ENCODE measurements at places on chromosomes 1 and 21. TPM values are rescaled to one million over a fixed set of nuclear protein-coding genes. Genes with fewer than 3 reads are reported as not detected.

DNA sequence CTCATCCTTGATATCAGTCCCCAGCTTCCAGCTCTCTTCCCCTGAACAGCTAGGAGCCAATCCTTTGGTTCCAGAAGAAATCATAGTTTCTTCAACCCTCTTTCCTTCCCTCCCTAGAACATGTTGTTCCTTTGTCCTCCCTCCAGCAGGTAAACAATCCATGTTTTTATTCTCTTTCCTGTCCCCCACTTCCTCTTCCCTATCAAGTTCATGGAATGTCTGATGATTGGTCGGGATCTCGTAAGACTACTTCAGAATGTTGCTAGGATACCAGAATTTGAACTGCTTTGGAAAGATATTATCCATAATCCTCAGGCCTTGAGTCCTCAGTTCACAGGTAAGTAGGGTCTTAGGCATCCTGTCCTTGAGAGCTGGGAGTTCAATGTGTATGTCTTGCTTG, 23.1 kb upstream of the SLC27A3 start:
- no peak overlapping the region for H3K4me3 ChIP-seq
- no peaks in the 10 kb centered on the region for H3K27me3 ChIP-seq
- no peaks in the 10 kb centered on the region for H3K4me1 ChIP-seq
- DNase-seq, result no peak
- no peak overlapping the region for H3K27ac ChIP-seq

- no peak overlapping the region for H3K27ac ChIP-seq
- H3K36me3 ChIP-seq, result no peaks in the 10 kb centered on the region
- H3K27me3 ChIP-seq, result no peaks in the 10 kb centered on the region
- no peak for DNase-seq
- H3K4me3 ChIP-seq, result no peak overlapping the region
Measured at GRCh38 chr1:209880031-209880430, 52.3 kb downstream of the UTP25 start.

DNA sequence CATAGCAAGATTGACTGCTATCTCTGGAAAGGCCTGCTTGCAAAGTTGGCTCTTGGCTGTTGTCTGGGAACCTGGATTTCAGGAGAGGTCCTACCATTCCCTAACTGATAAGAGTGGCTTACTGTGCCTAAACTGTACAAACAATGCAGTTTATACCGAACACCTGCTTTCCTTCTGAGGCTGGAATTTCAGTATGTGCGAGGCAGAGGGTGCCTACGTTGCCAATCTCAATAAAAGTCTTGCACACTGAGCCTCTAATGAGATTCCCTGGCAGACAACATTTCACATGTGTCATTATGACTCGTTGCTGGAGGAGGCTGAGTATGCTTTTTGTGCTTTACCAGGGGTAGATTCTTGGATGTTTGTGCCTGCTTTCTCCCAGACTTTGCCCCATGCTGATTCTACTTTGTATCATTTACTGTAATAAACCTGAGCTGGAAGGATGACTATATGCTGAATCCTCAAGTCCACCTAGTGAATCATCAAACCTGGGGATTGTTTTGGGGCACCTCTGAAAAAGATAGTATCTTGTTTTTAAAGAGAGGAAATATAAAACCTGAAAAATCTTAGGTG, 58.9 kb upstream of the GNG4 start:
- H3K27ac ChIP-seq, result no peak overlapping the region
- H3K4me1 ChIP-seq, result peaks cover 15% of the 10 kb centered on the region
- no peaks in the 10 kb centered on the region for H3K27me3 ChIP-seq
- no peak overlapping the region for H3K4me3 ChIP-seq
- no peaks in the 10 kb centered on the region for H3K36me3 ChIP-seq
- no peak for DNase-seq

DNA sequence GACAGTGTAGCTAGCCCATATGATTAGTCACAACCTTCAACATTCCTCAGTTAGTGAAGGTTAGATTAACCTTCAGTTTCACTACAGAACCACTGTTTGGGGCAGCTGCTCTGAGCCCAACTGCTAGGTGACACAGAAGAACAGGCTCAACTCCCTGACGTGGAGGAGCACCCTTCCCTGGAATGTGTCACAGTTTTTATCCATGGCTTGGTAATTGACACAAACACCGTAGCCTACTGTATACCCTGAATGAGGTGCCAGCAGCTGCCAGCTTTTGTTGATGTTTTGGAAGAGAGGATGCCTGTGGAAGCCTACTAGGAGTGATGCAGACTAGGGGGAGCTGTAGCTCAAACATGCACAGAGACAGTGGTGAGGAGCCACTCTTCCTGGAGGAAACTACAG, 56.6 kb upstream of the CR2 start:
- H3K36me3 ChIP-seq, result no peaks in the 10 kb centered on the region
- H3K4me3 ChIP-seq, result no peak overlapping the region
- H3K4me1 ChIP-seq, result no peaks in the 10 kb centered on the region
- DNase-seq, result no peak
- no peak overlapping the region for H3K27ac ChIP-seq
- H3K27me3 ChIP-seq, result no peaks in the 10 kb centered on the region

GRCh38 chr1:56548571-56548970, 30.8 kb downstream of the PLPP3 start:
- H3K27me3 ChIP-seq, result no peaks in the 10 kb centered on the region
- no peaks in the 10 kb centered on the region for H3K36me3 ChIP-seq
- H3K4me3 ChIP-seq, result no peak overlapping the region
- no peak overlapping the region for H3K27ac ChIP-seq
- DNase-seq, result no peak
- peaks cover 38% of the 10 kb centered on the region for H3K4me1 ChIP-seq

GRCh38 chr1:62937634-62938296, 153.8 kb downstream of the ATG4C start:
- H3K27ac ChIP-seq, result no peak overlapping the region
- no peak overlapping the region for H3K4me3 ChIP-seq
- H3K4me1 ChIP-seq, result no peaks in the 10 kb centered on the region
- H3K27me3 ChIP-seq, result no peaks in the 10 kb centered on the region
- DNase-seq, result no peak

DNA sequence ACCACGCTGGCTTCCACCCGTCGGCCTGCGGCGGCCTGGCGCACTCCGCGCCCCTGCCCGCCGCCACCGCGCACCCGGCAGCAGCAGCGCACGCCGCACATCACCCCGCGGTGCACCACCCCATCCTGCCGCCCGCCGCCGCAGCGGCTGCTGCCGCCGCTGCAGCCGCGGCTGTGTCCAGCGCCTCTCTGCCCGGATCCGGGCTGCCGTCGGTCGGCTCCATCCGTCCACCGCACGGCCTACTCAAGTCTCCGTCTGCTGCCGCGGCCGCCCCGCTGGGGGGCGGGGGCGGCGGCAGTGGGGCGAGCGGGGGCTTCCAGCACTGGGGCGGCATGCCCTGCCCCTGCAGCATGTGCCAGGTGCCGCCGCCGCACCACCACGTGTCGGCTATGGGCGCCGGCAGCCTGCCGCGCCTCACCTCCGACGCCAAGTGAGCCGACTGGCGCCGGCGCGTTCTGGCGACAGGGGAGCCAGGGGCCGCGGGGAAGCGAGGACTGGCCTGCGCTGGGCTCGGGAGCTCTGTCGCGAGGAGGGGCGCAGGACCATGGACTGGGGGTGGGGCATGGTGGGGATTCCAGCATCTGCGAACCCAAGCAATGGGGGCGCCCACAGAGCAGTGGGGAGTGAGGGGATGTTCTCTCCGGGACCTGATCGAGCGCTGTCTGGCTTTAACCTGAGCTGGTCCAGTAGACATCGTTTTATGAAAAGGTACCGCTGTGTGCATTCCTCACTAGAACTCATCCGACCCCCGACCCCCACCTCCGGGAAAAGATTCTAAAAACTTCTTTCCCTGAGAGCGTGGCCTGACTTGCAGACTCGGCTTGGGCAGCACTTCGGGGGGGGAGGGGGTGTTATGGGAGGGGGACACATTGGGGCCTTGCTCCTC, 1.9 kb downstream of the OLIG2 start:
- no peak overlapping the region for H3K4me3 ChIP-seq
- no peak overlapping the region for H3K27ac ChIP-seq
- DNase-seq, result no peak
- H3K4me1 ChIP-seq, result peaks cover 6% of the 10 kb centered on the region
- H3K36me3 ChIP-seq, result no peaks in the 10 kb centered on the region
- H3K27me3 ChIP-seq, result no peaks in the 10 kb centered on the region

- no peaks in the 10 kb centered on the region for H3K36me3 ChIP-seq
- DNase-seq, result no peak
- H3K27me3 ChIP-seq, result no peaks in the 10 kb centered on the region
- H3K27ac ChIP-seq, result no peak overlapping the region
- no peaks in the 10 kb centered on the region for H3K4me1 ChIP-seq
Measured at GRCh38 chr1:6923416-6923815, 138.2 kb downstream of the CAMTA1 start.

- no peak for DNase-seq
- no peak overlapping the region for H3K4me3 ChIP-seq
- no peak overlapping the region for H3K27ac ChIP-seq
- no peaks in the 10 kb centered on the region for H3K36me3 ChIP-seq
- no peaks in the 10 kb centered on the region for H3K27me3 ChIP-seq
- H3K4me1 ChIP-seq, result no peaks in the 10 kb centered on the region
Measured at GRCh38 chr1:71641903-71642302, 561.1 kb upstream of the ZRANB2 start.

DNA sequence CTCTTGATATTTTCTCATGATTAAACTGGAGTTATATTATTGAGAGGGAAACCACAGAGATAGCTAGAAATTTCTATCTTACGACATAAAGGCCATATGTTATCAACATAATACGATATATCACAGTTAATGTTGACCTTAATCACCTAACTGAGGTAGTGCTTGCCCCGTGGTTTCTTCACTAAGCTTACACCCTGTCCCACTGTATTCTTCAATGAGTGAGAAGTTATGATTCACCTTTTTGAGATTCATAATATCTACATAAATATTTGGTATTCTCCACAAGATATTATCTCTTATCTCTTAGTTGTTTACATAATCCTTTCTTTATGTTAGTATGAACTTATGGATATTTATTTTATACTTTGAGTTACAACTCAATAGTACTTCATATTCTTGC, 1714.1 kb downstream of the BRINP3 start:
- H3K4me3 ChIP-seq, result no peak overlapping the region
- DNase-seq, result no peak

B3GALT5 gene
- total RNA-seq, result 4.7 TPM

ENAH gene
- total RNA-seq, result 27.8 TPM

AMPD1 gene
- total RNA-seq, result not detected

NBPF6 gene
- total RNA-seq, result not detected

CLIC6 gene
- 13.2 TPM for total RNA-seq

MFAP2 gene
- total RNA-seq, result 15.0 TPM

ESRRG gene
- 9.6 TPM for total RNA-seq

CD1C gene
- total RNA-seq, result not detected
